ENCODE measurements at places on chromosomes 16 and 17. TPM values are rescaled to one million over a fixed set of nuclear protein-coding genes. Genes with fewer than 3 reads are reported as not detected.

The CDRT15L2 gene
- not detected for total RNA-seq

The PRDM7 gene
- not detected for total RNA-seq

The P2RX1 gene
- not detected for total RNA-seq

The ZNF423 gene
- 1.8 TPM for total RNA-seq

The MYH8 gene
- total RNA-seq, result not detected

The PITPNM3 gene
- 0.15 TPM for total RNA-seq

The MMP15 gene
- 41.2 TPM for total RNA-seq

The GPR139 gene
- not detected for total RNA-seq

The KRTAP2-3 gene
- 1.8 TPM for total RNA-seq

The CD300A gene
- not detected for total RNA-seq

The CCT6B gene
- total RNA-seq, result 1.8 TPM

The KRT40 gene
- not detected for total RNA-seq

The HOXB7 gene
- 39.4 TPM for total RNA-seq

The TLCD3B gene
- not detected for total RNA-seq

The FSCN2 gene
- total RNA-seq, result 0.64 TPM

The JPH3 gene
- 0.23 TPM for total RNA-seq

The PPP1R27 gene
- total RNA-seq, result not detected

The MPV17L gene
- 2.6 TPM for total RNA-seq

The PYY gene
- total RNA-seq, result not detected

The CCL16 gene
- not detected for total RNA-seq

The CDRT4 gene
- 4.8 TPM for total RNA-seq

The ASPA gene
- total RNA-seq, result not detected

The ATXN2L gene
- total RNA-seq, result 139 TPM

The SLC5A10 gene
- not detected for total RNA-seq

The AANAT gene
- not detected for total RNA-seq

The RAMP2 gene
- total RNA-seq, result 23.7 TPM

The PYCARD gene
- total RNA-seq, result 32.2 TPM

The CACNG3 gene
- not detected for total RNA-seq

The KRTAP9-2 gene
- not detected for total RNA-seq

The ATP6V0A1 gene
- total RNA-seq, result 44.1 TPM

The TBC1D3K gene
- total RNA-seq, result 0.06 TPM

The SHCBP1 gene
- total RNA-seq, result 2.6 TPM

The HIRIP3 gene
- total RNA-seq, result 7.7 TPM

The TLCD2 gene
- 0.78 TPM for total RNA-seq

The SLC6A2 gene
- not detected for total RNA-seq

The OR4D1 gene
- total RNA-seq, result not detected
